ENCODE measurements at places on chromosomes 11 and 22. TPM values are rescaled to one million over a fixed set of nuclear protein-coding genes. Genes with fewer than 3 reads are reported as not detected.

GRCh38 chr11:5624489-5625279 is at the start of gene TRIM34:
Gene TRIM34 (plus strand): TSS chr11:5625001. CDS start chr11:5632332, 7,331 bp downstream.
- no peaks in the 10 kb centered on the region for H3K27me3 ChIP-seq
- peaks cover 5% of the 10 kb centered on the region for H3K36me3 ChIP-seq
- H3K4me1 ChIP-seq, result peaks cover 42% of the 10 kb centered on the region
- DNase-seq, result peak; percentile 62
- peak within 1 kb of the TSS; percentile 92 for H3K4me3 ChIP-seq
- peak within 1 kb of the TSS; percentile 71 for H3K27ac ChIP-seq

GRCh38 chr11:129352676-129353075 is 23.0 kb upstream of the BARX2 start:
- no peaks in the 10 kb centered on the region for H3K36me3 ChIP-seq
- no peaks in the 10 kb centered on the region for H3K4me1 ChIP-seq
- H3K27me3 ChIP-seq, result peaks cover 7% of the 10 kb centered on the region
- DNase-seq, result no peak
- H3K27ac ChIP-seq, result no peak overlapping the region
- no peak overlapping the region for H3K4me3 ChIP-seq

GRCh38 chr11:100141201-100141600 is 545.9 kb upstream of the ARHGAP42 start:
- H3K4me1 ChIP-seq, result no peaks in the 10 kb centered on the region
- no peak for DNase-seq

GRCh38 chr11:2558397-2558796 is 113.6 kb downstream of the KCNQ1 start:
- no peak for DNase-seq
- H3K27ac ChIP-seq, result no peak overlapping the region
- H3K27me3 ChIP-seq, result no peaks in the 10 kb centered on the region
- H3K4me3 ChIP-seq, result no peak overlapping the region
- H3K36me3 ChIP-seq, result no peaks in the 10 kb centered on the region

DNA sequence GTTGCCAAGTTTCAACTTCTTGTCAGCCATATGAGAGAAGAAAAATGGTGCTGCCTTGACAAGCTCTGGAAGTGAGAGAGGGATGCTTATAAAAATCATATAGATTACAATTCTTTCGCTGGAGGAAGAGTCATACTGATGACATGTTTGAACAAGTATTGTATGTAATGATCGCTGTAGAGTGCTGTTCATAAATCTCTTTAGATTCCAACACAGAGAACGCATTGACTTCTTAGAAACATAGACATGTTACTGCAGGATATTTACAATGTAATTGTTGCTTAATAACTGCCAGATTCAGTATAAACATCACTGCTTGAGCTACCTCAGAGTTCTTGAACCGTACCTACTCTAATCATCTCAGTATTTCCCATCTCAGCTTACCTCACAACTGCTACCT is 571.6 kb downstream of the LUZP2 start:
- DNase-seq, result no peak
- H3K4me3 ChIP-seq, result no peak overlapping the region
- no peaks in the 10 kb centered on the region for H3K4me1 ChIP-seq
- no peak overlapping the region for H3K27ac ChIP-seq
- H3K27me3 ChIP-seq, result no peaks in the 10 kb centered on the region
- no peaks in the 10 kb centered on the region for H3K36me3 ChIP-seq

GRCh38 chr11:134606251-134606650 is 194.2 kb upstream of the B3GAT1 start:
- H3K4me3 ChIP-seq, result no peak overlapping the region
- no peaks in the 10 kb centered on the region for H3K27me3 ChIP-seq
- no peak for DNase-seq
- no peaks in the 10 kb centered on the region for H3K4me1 ChIP-seq

- H3K27me3 ChIP-seq, result peaks cover 26% of the 10 kb centered on the region
- no peak overlapping the region for H3K27ac ChIP-seq
- no peaks in the 10 kb centered on the region for H3K36me3 ChIP-seq
- no peak overlapping the region for H3K4me3 ChIP-seq
Measured at GRCh38 chr22:23075525-23076216, 5.4 kb downstream of the GNAZ start.

DNA sequence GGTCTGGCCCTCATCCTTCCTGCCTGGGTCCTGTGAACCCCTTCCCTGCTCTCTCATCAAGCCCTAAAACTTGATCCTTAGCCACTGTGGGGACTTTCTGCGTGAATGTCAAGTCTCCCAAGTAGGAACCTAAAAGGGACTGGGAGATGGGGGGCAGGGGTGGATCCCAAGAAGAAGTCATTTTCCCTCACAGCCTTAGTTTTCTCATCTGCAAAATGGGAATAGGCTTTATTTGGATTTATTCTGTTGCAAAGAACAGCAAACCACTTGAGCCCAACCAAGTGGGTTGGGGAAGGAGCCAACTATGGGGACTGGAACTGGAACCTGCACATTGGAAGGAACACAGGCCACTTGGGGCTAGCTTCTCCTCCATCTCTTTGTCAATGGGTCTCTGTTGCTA is 36.8 kb downstream of the NEU3 start:
- peaks cover 1% of the 10 kb centered on the region for H3K4me1 ChIP-seq
- H3K36me3 ChIP-seq, result no peaks in the 10 kb centered on the region
- H3K27ac ChIP-seq, result no peak overlapping the region
- no peak overlapping the region for H3K4me3 ChIP-seq

Gene MCM5
- 270 TPM for total RNA-seq
